ENCODE measurements at places on chromosomes 12 and 14. TPM values are rescaled to one million over a fixed set of nuclear protein-coding genes. Genes with fewer than 3 reads are reported as not detected.

ZNF891 gene
- total RNA-seq = 0.11 TPM

FUT8 gene
- total RNA-seq = 41.2 TPM

STXBP6 gene
- total RNA-seq = not detected

POTEM gene
- not detected for total RNA-seq

CCDC175 gene
- total RNA-seq = not detected

RNASE3 gene
- not detected for total RNA-seq

TCTN2 gene
- total RNA-seq = 5.7 TPM

GNB3 gene
- total RNA-seq = 0.47 TPM

DDHD1 gene
- total RNA-seq = 6.0 TPM

CISTR gene
- not detected for total RNA-seq

CLEC9A gene
- not detected for total RNA-seq

ERGIC2 gene
- 123 TPM for total RNA-seq

SMCO2 gene
- 0.31 TPM for total RNA-seq

TAS2R19 gene
- total RNA-seq = 0.39 TPM

SMIM41 gene
- total RNA-seq = not detected

HSPB8 gene
- total RNA-seq = 0.39 TPM

OR6C2 gene
- total RNA-seq = not detected

HOXC10 gene
- 11.4 TPM for total RNA-seq

C12orf50 gene
- total RNA-seq = not detected

AKAP5 gene
- not detected for total RNA-seq

BIN2 gene
- not detected for total RNA-seq

TMEM132C gene
- not detected for total RNA-seq

RFX4 gene
- not detected for total RNA-seq
